BJ (cell line): ENCODE measurements at places on chromosomes 5 and 9.

GRCh38 chr5:179379321-179379890 is 34.1 kb upstream of the ADAMTS2 start:
- no peak for DNase-seq

GRCh38 chr5:140558542-140558941 is 1.3 kb upstream of the SRA1 start:
- DNase-seq: no peak

DNA sequence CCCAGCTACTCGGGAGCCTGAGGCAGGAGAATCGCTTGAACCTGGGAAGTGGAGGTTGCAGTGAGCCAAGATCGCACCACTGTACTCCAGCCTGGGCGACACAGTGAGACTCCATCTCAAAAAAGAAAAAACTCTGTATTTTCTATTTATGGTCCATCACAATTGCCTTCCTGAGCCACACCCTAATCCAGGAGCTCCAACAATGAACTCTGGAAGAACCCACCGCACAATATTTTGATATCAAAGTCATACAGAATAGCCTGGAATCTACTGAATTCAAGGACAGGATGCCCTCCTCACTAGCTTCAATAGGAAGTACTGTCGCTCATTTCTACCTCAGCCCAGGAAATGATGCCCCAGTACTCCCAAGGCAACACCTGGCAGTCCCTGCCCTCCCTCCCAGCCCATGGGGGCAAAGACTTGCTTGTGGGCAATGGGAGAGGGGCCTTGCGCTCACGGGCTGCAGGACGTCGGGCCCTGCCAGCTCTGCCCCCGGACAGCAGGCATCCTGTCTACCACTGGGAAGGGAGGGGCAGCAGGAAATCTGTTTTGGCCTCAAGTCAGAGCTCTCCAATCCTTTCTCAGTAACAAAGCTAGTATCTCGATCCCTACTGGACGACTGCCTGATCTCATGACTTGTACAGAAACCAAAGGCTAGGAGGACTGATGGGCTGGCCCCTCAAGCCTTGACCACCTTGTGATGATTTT is 19.7 kb downstream of the UBAC1 start:
- no peak for DNase-seq

- DNase-seq: no peak
Observed at GRCh38 chr5:136022965-136023364, 5.8 kb upstream of the TGFBI start.

- no peak for DNase-seq
Observed at GRCh38 chr9:98171176-98171925, 21.1 kb downstream of the CORO2A start.

- no peak for DNase-seq
Observed at GRCh38 chr5:23007762-23008161, 154.6 kb upstream of the CDH12 start.

DNA sequence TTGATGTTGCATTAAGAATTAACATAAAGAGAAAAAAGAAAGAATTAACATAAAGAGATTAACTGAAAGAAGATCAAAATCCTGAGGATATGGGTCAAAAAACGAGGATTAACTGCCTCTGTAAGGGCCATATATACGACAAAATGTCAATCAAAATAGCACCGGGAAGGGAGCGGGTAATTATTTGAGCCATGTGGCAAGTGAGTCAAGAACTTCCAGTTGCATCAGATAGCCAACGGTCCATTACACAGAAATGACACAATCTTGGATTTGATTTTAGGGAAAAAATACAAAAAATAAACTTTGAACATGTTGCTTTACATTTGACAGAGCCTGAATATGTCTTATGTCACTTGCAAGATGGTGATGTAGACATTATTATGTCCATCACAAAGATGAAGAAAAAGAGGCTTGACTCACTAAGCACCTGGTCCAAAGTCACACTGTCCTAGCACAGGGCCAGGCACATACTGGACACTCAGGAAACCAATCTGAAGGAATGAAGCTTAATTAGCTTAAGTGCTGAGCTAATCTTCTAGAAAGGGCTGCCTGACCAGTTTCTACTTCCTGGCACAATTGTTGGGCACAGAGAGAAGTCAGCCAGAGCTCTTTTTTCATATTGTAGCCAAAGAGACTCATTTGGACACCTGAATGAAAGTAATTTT is 273.2 kb upstream of the PAPPA start:
- no peak for DNase-seq

GRCh38 chr9:116153765-116154333 is at the start of gene PAPPA:
PAPPA (plus strand) TSS chr9:116153791; CDS start chr9:116154173, 382 bp downstream.
- DNase-seq: no peak

GRCh38 chr9:137163365-137163715 is 6.5 kb downstream of the LRRC26 start:
- no peak for DNase-seq

- DNase-seq: no peak
Observed at GRCh38 chr9:80555782-80556325, 984.1 kb downstream of the TLE4 start.

GRCh38 chr5:122078116-122079110 is at the start of gene LOX:
LOX (minus strand) TSS chr5:122078259; CDS start chr5:122077985, 274 bp downstream.
- peak; percentile 98 for DNase-seq

- DNase-seq: no peak
Observed at GRCh38 chr9:7478646-7479045, 320.9 kb downstream of the DMAC1 start.

DNA sequence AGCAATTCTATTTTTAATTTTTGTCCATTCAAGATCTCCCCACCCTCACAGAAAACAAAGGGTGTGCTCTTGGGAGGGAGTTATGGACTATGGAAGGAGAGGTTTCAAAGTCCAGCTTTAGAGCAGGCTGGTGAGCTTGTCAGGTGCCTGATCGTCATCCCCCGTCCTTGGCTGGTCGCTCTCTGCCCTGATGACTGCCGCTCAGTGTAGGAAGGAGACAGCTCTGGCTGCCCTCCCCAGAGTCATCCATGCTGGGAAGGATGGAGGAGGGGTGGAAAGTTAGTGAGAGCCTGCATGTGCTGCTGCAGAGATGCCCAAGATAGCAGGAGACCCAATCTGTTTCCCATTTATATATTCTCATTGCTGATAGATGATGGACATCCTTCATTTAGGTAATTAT is 96.6 kb downstream of the NLN start:
- DNase-seq: no peak

DNA sequence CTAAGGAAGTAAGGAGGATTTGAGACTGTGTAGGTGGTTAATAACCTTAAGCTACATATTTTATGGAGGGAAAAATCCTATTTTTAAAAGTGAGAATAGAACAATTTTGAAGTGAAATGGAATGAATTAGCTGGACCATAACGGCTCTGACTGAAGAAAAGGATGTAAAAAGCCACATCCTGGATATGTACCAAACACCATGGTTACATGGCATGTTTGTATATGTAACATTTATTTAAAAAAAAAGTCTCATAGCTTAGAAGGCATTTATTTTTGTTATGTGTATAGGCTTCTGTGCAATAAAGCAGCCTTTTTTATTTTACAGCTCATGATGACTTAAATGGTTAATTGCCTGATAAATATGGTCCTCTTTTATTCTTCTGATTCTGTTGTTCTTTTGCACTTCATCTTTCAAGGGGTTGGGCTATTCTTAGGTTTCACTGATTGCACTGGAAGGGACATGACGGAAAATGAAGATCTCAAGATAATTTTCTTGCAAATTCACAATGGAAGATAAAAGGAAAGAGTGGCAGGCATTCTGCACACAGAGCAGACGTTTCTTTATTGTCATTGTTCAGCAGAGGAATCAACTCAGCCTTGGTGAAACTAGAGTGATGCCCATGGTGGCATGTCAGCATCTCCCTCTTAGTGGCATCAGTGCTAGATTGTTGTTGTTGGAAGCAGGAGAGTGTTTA is 63.1 kb downstream of the DOCK8 start:
- DNase-seq: no peak

GRCh38 chr9:105064248-105065097 is 136.5 kb upstream of the ABCA1 start:
- DNase-seq: peak; percentile 90

GRCh38 chr9:138077126-138077525 is 199.5 kb downstream of the CACNA1B start:
- no peak for DNase-seq

DNA sequence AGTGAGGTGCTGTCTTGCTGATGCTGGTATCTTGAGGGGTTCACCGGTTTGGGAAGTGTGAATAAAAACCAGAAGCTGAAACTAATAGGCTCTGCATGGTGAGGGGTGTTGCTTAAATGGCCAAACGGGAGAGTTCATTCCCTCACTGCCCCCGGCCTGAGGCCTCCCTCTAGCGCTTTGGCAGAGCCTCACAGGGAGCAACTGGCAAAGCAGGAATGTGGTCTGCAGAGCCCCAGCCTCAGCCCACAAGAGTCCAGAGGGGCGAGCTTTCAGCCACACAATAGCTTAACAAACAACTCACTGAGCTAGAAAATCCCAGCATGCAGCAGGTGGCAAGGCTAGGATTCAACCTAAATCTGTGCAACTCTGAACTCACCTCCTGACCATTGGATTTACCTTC is 234.8 kb downstream of the MED10 start:
- no peak for DNase-seq

GRCh38 chr5:1793301-1793740 is 6.3 kb downstream of the MRPL36 start:
- no peak for DNase-seq

DNA sequence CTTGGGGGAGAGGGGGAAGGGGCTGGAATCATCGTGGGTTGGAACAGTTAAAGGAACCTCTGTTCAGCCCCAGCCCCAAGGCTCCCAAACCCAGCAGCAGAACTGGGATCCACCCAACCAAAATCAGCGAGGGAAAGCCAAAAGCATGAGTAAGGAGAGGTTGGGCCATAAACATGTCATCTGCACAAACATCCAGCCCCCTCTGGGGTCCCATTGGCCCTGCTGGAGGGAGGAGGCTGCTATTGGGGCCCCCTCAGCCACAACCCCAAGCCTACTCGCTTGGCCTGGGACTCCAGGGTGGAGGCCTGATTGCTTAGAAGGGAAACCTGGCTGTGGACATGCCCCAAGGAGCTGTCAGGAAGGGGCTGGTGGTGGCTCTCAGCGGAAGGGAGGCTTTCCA is 154.9 kb downstream of the FGF18 start:
- no peak for DNase-seq

DNA sequence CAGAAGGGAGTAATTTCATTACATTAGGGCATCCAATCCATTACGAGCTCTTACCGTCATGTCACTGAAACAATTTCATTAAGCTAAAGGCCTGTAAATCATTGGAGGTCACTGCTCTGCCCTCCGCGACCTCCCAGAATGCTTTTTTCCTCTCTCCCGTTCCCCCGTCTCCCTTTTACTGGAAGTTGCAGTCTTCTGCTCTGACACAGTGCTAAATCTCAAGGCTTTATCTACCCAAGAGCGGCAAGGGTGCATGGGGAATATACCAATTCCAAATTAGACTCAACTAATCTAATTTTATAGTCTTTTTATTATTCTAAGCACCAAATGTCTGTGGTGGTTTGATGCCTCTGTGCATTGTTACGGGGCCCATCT is 265.7 kb upstream of the PANK3 start:
- DNase-seq: no peak

DNA sequence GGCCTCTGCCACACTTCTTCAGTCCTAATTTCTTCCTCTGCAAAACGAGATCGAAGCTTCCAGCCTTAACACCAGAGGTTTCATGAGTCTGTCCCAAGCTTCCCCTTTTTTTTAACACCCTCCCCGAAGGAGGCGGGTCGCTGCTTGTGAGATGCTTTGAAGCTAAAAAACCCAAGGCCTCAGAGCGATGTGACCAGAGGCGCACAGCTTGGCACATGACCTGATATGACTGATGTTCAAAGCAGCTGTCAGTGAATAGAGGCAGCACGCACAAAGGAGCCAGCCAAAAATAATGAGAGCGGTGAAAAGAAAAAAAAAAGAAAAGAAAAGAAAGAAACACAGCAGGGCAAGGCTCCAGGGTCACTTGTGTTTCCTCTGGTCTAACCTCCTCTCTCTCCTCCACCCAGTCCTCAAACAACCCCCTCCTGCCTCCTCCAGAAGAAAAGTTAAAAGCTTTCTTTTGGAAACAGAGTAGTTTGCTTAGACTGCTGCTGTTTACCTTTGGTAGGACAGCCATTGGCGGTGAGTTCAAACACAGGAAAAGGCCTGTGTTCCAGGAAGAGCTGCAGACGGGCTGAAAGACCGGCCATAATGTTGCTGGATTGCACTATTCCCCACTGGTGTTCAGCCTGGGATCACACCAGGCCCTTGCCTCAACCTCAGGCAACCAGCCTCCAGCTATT is 10.9 kb upstream of the ZNF366 start:
- DNase-seq: no peak

GRCh38 chr5:108727236-108727650 is 20.5 kb upstream of the FER start:
- no peak for DNase-seq

- DNase-seq: no peak
Observed at GRCh38 chr5:143409926-143410325, 6.4 kb upstream of the NR3C1 start.

- peak; percentile 47 for DNase-seq
Observed at GRCh38 chr5:61342071-61342501, 10.0 kb downstream of the ZSWIM6 start.
